ENCODE measurements at places on chromosomes 12 and 14.

DNA sequence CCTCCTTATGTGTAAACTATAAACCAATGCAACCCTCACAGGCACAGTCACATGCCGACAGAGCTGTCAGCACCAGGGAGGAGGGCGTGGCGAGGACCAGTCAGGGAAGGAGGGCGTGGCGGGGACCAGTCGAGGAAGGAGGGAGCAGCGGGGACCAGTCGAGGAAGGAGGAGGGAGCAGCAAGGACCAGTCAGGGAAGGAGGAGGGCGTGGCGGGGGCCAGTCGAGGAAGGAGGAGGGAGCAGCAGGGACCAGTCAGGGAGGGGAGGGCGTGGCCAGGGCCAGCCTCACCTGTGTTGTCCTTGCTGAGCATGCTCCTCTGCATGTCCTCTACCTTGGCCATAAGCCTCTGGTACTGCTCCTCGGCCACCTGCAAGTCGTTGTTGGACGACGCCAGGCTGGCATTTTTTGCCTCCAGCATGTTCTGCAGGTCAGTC is 24.2 kb downstream of the GOLGA3 start:
- no peak for DNase-seq

DNA sequence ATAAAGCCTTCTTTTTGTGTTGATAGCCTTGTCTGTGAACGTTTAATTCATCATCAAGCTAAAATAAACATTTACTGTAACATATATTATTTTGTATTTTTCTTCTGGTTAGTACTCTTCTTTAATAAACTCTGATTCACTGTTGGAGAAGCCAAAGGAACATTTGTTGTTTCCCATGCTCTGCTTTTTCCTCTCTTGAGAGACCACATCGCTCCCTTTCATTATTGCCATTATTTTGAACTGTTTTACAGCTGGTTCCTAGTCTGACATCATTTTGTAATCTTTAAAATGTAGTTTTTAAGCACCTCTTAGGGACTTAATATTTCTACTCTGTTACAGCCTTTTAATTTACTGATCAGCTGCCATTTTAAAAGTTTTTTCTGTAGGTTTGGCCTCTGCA is 301.8 kb downstream of the NPAS3 start:
- DNase-seq: no peak

DNA sequence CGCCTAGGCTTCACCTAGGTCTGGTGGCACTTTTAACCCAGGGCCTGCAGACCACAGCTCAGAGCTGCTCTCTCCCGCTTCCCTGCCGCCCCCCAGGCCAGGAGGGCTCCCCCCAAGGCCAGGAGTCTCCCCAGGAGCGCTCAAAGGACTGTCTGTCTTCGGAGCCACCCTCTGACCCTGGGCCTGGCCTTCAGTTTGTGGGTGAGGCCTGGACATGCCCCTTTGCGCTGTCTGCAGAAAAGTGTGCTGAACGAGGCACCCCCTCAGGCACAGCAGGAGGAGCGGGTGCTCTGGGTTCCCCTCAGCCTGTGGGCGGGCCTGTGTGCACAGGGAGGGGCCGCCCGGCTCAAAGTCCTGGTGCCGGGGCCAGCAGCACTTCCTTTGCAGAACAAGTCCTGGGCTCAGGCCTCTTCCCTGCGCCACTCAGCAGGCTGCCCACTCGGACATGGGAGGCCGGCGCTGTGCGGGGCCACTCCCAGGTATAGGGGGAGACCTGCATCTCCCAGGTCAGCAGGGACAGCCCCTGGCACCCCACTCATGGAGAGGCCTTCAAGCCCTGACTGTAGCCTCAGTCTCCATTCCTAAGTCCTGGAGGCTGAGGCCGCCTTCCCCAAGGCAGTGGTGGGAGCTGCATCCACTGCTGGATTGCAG is 14.3 kb downstream of the DEGS2 start:
- no peak for DNase-seq

DNA sequence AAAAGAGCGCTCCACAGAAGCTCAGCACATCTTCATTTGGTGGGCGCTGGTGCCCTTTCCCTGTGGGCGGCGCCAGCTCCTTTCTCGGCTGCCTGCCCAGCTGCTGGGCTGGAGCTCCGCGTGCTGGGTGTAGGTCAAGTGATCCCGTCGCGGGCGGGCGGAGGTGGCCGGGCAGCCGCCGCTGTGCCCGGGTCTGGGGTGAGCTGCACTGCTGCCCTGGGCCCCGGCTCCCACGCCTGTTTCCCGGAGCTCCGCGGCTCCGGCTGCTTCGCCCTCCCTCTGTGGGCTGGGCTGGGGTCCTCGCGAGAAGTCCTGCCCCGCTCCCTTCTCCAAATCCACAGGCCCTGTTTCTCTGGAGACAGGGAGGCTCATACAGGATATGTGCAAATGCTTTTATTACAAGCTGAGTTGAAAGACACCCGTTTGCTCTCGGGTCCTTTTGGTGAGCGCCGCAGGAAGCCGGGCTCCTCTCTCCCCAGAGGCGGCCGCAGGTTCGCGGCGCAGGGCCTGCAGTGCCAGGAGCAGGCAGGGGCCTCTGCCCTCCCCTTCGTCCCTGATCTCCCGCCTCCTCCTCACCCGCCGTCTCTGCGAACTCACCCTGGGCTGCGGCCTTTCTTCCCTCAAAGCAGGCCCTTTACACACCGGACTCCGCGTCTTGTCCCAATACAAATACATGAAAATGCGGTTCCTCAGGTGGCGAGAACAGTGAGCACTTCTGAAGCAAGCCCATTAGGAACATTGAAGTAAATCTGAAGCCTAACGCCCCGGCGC is 67.8 kb upstream of the CAPRIN2 start:
- DNase-seq: peak; percentile 43

GRCh38 chr14:50321009-50321660 is 9.0 kb downstream of the DMAC2L start:
- DNase-seq: peak; percentile 68

GRCh38 chr12:82874945-82875344 is 188.2 kb downstream of the TMTC2 start:
- DNase-seq: no peak

- DNase-seq: no peak
These were observed 14.8 kb upstream of the ETNK1 start for GRCh38 chr12:22610131-22610530.

DNA sequence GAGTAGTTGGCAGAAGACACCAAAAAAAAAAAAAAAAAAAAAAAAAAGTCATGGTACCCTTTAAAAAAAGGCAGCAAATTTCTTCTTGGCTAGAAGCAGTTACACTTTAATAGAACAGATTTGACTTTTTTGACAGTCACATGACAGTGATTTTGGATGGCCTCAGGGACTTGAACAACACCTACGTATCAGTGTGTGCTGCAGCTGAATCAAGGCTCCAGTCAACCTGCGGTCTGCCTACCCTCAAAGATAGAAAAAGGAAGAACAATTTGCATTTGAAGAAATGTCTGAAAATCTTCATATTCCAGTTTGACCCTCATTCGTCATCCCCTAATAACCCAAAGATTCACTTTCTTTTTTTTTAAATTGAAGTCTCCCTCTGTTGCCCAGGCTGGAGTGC is 53.9 kb downstream of the MDM2 start:
- DNase-seq: no peak

DNA sequence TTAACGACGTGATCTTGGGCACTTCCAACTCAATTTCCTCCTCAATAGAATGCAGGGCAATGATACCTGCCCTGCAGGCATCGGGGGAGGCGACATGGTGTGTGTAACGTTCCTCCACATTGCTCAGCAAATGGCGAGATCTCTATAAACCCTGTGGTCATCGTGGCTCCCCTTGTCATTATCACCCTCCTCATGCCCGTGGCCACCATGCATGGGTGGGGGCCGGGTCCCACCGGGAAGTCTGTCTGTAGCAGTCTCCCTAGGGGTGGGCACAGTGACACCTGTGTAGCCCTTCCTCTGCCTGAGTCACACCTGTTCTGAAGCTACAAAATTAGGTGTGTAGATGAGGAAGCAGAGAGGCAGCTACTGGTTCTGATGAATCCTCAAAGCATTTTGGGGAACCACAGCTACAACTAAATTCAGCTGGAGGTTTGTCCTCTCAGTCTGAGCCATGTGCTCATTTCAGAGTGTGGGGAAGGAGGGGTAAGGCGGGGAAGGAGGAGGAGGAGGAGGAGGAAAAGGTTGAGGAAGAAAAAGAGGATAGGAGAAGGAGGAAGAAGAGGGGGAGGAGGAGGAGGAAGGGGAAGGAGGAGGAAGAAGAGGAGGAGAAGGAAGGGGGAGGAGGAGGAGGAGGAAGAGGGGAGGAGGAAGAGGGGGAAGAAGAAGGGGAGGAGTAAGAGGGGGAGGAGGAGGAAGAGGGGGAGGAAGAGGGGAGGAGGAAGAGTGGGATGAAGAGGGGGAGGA is 11.0 kb upstream of the CACNA2D4 start:
- no peak for DNase-seq

- no peak for DNase-seq
These were observed 20.1 kb upstream of the TBX3 start for GRCh38 chr12:114704096-114704495.

GRCh38 chr12:58803908-58804307 is 116.4 kb downstream of the LRIG3 start:
- no peak for DNase-seq

- DNase-seq: no peak
These were observed 108.1 kb downstream of the ZFP36L1 start for GRCh38 chr14:68684466-68685418.

GRCh38 chr12:72275526-72275925 is 3.4 kb downstream of the TRHDE start:
- DNase-seq: no peak

- DNase-seq: no peak
These were observed 86.6 kb upstream of the DYNC1H1 start for GRCh38 chr14:101877766-101878165.

DNA sequence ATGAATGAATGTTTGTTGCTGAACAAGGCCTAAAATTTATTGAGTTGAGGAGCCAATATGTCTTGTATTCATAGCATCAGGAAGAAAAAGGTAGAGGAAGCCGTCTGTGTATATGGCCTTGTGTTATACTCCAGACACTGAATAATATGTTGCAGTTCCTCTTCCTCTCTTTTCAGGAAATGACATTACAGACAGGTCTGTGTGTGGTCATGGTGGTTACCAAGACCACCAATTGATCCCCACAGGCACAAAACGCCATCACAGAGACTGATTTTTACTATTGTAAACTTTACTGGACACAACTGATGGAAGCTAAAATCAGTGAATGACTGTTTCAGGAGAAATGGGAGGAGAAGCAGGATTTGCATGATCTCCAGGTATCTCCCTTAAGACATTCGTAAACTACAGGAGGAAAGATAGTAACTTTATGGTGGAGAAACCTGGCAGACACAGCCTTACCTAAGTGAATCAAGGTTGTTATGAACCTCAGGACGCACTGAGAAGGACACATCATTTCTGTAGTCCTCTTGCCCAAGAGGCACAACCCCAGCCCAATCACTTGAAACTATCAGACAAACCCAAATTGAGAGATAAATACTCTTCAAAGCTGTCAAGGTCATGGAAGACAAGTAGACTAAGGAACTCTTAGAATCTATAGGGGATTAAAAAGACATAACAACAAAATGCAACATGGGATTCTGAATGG is 334.1 kb upstream of the RGS6 start:
- DNase-seq: no peak

DNA sequence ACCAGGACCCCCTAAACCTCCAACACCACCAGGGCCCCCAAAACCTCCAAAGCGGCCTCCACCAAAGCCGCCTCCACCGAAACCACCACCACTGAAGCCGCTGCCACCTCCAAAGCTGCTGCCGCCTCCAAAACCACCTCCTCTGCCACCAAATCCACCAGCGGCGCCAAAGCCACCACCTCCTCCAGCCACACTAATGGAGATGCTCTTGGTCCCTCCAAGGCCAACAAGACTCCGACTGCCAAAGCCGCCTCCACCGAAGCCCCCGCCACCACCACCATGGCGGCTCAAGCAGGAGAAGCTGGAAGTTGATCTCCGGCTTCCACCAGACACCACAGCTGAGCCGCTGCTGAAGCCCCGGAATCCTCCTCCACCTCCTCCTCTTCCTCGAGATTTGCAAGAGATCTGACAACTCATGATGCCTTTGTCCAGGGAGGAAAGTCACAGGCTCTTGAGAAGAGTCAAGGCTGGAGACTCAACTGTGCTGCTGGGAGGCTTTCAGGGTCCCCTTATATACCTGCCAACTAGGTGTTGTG is at the start of gene KRT2:
Gene KRT2, minus strand, starts transcription at position 486 of the 536 bp plus-strand sequence. Its CDS starts 69 bp downstream, at position 417.
- DNase-seq: no peak

DNA sequence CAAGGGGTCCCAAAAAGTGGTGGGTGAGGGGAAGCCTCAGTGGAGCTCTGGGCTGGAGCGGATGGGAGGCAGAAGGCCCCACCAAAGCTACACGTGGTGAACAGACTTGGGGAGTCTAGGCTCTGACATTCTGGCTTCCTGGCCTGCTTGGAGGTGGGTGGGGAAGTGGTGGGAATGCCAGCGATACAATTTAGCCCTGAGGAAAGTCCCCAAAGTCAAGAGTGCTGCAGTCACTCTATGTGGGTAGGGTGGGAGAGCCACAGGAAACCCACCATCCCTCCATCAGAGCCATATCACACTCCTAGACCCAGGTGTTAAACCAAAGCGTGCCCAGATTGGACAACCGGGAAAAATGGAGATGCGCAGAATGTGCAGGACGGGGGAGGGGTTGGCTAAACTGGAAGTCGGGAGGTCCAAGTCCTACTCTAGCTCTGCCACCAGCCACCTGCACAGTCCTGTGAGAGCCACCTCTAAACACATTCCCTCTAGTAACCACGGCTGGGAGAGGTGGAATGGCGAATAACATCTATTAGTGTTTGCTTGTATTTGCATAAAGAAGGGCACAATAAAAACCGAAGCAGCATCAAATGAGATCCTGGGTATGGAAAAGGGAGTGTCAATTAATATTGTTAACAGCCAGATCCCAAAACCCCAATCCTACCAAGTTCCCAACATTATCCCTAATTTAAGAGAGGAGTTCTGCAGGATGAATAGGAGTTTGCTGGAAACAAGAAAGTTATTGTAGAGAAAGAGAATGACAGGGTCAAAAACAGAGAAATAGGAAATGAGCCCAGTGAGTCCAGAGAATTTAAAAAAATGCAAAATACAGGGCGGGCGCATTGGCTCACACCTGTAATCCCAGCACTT is 14.0 kb upstream of the CD9 start:
- no peak for DNase-seq

- no peak for DNase-seq
These were observed 341.1 kb upstream of the FLRT2 start for GRCh38 chr14:85188836-85189235.

DNA sequence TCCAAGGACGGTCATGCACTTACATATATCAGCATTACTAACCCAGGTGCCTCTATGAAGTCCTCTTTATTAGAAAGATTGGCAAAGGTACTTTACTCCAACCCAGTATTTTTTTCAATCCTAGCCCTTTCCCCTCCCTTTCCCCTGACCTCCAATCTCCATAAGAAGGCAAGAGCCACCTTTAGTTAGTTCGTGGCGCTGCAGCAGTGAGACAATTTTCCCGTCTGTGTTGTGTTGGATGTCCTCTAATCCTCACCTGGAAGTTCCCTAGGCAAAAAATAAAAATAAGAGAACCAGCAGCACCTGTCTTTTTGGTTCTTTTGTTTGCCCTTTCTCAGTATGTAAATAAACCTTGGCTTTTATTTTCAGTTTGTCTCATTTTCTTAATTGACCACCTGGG is 439.6 kb upstream of the LRFN5 start:
- no peak for DNase-seq

DNA sequence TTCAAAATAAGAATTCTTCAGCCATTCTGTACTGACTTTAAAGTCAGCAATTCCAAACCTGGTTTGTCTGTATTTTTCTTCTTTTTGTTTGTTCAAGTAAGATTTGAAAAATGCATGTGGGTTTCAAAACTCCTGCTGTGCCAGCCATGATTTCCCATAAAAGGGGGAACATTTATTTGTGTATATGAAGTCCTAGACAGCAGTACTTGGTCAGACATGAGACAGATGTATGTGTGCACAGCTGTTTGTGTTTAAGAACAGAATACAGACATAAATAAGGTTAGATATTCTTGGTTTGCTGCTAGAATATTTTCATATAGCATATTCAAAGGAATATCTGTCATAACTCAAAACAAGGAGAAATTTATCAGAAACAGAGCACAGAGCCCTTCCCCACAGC is 236.0 kb downstream of the ADAMTS20 start:
- DNase-seq: no peak

Data from GM10248 (cell line).